ENCODE measurements at places on chromosomes 7 and 10. TPM values are rescaled to one million over a fixed set of nuclear protein-coding genes. Genes with fewer than 3 reads are reported as not detected.

NACAD gene
- total RNA-seq = 0.30 TPM

DNA sequence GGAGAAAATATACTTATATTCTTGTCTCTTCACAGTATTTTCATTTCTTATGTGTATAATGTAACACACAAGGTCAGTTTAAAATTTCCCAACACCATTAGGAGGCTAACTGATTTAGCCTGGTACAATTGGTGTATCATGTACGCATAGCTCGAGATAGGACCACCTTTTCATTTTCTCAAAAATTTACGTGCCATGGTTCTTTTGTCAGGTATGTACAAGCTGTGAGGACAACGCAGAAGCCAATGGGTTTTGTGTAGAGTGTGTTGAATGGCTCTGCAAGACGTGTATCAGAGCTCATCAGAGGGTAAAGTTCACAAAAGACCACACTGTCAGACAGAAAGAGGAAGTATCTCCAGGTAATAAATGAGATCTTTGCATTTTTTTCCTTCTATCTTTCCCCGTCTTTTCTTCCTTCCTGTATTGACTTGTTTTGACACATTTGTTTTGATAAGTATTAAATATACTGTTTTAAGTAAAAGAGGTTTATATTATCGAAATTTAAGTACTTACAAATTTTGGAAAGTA, 55.0 kb downstream of the TRIM24 start:
- no peak for DNase-seq

DNA sequence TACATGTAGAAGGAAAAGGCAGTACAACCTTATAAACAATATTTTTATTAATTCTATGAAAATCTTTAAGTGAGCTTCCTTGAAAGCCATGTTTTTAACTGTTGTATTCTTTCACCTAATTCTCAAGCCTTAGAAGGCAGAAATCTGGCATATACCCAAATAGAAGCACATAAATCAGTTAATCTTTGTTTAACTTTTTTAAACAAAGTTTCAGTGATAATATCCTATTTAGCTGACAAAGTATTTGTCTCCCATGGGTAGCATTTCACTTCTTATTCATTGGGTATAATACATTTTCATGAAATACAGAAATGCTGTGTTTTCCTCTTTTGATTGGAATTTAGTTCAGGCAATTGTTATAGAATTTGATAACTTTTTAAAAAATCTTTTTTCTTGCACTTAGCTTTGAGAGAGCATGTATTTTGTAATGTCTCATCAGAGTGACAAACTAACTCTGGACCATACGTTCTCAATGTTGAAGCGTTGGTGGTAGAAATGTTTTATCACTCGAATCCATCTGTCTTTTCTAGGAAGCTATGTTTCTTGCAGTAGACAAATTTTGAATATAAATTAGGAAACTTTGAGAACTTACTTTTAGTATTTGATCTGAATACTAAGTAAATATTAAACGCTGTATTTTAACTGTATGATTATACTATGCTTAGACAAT, 78.1 kb downstream of the CREM start:
- no peak for DNase-seq

GRCh38 chr7:91149341-91150246, 114.6 kb upstream of the FZD1 start:
- no peak for DNase-seq

DNA sequence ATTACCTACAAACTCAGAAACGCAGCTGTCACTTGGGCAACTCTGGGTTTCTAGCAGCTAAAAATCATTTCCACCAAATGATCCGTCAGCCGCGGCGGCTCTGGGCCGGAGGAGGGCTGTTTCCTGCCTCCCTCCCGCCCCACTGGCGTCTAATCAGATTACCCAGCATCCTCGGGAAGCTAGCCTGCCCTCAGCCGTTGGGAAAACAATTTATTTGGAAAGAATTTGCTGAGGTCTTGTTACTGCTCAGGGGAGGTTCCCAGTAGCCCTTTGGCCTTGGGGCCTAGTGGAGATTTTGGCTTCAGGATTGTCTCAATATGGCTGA, 65.0 kb upstream of the ADGRA1 start:
- no peak for DNase-seq
